ENCODE measurements at places on chromosomes 4 and X. TPM values are rescaled to one million over a fixed set of nuclear protein-coding genes. Genes with fewer than 3 reads are reported as not detected.

Gene FAM149A
- 38.8 TPM for total RNA-seq

Gene ZNF630
- 8.4 TPM for total RNA-seq

- no peak for DNase-seq
Observed at GRCh38 chr4:169293343-169294176, 22.8 kb upstream of the SH3RF1 start.

- no peak for DNase-seq
Observed at GRCh38 chr4:37073226-37073840, 171.2 kb upstream of the NWD2 start.

DNA sequence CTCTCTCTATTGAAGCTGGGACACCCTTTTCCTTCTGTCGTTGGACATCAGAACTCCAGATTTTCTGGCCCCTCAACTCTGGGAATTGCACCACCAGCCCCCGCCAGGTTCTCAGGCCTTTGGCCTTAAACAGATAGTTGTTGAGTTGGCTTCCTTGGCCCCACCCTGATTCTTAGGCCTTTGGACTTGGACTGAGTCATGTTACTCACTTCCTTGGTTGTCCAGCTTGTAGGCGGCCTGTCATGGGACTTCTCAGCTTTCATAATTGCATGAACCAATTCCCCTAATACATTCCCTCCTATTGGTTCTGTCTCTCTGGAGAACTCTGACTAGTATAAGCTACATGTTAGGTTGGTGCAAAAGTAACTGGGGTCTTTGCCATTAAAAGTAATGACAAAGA lies 195.7 kb downstream of the GPAT3 start:
- no peak for DNase-seq

DNA sequence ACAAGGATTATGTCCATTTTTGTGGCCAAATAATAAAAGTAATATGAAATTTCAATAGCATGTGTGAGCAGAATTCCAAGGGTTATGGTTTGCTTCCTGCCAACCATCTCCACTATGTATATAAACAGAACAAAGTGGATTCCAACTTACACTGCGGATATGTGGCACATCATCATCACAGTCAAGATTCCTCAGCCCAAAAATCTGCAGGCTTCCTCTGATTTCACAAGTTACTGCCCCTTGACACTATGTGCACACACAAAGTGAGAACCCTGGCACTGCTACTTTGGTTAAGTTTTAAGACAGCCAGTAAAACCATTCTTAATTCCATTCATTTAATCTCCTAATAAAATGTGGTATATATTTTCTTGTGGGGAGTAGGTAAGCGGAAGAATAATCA lies 76.4 kb downstream of the LEF1 start:
- no peak for DNase-seq
